Stimulated activated CD8-positive, alpha-beta memory T cell treated with anti-CD3 and anti-CD28 coated beads, Interleukin-7, amount 100 ng/mL, for 48 hours (primary cell): ENCODE measurements at places on chromosomes 3 and 15.

GRCh38 chr3:64417816-64418215, 192.6 kb upstream of the PRICKLE2 start:
- no peak for DNase-seq

GRCh38 chr3:38800511-38800910, 15.5 kb downstream of the SCN10A start:
- DNase-seq: no peak

DNA sequence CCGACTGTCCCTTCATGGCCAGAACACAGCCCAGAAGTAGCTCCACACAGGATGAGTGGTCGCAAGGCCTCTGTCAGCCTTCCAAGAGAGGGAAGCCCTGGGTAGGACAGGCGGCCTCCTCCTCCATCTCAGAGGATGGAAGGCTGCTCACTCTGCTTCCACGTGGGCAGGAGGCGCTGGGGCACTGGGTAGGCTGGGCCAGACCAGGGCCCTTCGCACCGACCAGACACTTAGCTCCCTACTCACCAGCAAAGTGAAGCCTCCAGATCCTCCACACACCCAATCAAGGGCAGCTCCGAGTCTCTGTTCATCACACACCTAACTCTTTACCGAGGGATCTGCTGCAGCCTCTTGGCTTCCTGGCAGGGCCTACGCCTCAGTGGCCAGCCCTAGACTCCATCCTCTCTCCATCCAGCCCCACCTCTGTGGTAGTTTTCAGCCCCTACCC, 24.3 kb upstream of the PLXNA1 start:
- no peak for DNase-seq

- no peak for DNase-seq
Measured at GRCh38 chr3:12367346-12367745, 78.5 kb downstream of the PPARG start.

DNA sequence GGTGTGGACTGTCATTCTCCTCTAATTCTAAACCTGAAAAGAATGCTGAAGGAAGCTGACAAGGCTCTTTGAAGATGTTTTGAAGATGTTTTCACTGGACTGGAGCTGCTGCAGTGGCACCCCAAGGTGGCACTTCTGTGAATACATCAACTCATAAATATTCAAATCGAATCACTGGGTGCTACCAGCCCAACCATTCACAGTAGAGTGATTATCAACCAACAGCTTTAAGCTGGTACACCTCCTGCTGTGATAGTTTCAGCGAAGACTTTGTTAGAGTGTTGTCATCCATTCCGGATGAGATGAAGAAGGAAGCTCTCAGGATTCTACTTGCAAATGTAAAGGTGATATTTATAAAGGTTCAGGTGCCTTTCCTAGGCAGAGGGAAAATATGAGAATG, 106.6 kb downstream of the LSAMP start:
- DNase-seq: no peak
